Fibroblast of upper back skin (primary cell): ENCODE measurements at places on chromosomes 5 and 9.

DNA sequence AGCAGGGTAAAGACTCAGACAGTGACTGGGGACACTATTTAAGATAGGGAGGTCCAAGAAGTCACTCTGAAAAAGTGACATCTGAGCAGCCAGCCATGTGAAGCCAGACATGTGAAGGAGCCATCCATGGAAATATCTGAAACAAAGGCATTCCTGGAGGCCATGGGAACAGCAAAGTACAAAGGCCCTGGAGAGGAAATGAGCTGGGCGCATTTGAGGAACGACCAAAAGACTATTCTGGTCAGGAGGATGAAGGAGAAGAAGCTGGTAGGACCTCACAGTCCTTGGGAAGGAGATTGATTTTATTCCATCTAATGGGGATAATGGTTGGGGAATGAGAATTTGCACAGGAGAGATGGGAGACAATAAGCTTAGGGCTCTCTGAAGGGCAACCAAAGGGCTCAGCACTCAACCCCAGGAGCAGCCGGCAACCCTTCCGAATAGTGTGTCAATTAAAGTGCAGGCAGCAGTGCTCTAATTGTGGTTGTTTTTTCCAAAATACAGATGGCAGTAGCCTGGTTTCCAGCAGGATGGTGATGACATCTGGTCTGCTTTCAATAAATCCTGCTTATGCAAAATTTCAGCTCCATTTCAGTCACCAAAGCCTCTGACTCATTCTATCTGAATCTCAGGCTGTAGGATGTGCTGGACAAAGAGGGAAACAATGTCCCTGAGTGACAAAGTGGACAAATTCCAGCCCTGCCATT lies 26.7 kb downstream of the FOXI1 start:
- DNase-seq: peak; percentile 89

DNA sequence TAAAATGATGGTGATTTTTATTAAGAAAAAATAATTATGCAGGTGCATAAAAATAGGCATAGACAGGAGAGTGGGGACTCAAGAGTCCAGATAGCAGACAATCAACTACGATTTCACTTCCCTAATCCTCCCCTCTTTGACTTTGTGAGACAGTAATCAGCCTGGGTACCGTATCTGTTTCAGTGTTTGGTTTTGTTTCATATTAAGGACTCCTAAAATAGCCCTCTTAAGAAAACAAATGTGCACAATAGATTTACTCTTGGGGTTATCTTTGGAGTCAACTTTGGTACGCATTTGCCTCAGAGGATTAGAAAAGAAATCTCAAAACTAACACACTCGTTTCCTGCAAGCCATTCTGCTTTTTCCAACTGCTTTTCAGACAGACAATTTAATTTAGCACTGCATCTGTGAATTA lies 96.3 kb downstream of the ZNF608 start:
- DNase-seq: no peak

GRCh38 chr9:94079236-94079635 lies 5.0 kb upstream of the PTPDC1 start:
- DNase-seq: no peak

GRCh38 chr5:16456103-16456832 lies 9.3 kb downstream of the ZNF622 start:
- peak; percentile 66 for DNase-seq

DNA sequence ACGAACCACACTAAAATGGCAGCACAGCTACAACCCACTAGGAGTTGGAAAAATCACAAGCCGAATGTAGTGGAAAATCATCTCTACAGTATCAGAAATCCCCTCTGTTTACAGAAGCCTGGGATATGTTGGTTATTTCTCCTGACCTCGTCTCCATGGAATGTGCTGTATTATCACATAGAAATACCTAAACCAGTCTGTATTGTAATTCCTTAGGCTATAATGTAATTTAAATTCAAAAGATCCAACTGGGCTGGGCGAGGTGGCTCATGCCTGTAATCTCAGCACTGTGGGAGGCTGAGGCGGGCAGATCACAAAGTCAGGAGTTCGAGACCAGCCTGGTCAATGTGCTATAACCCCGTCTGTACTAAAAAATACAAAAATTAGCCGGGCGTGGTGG lies 244.8 kb upstream of the MPDZ start:
- DNase-seq: peak; percentile 22

DNA sequence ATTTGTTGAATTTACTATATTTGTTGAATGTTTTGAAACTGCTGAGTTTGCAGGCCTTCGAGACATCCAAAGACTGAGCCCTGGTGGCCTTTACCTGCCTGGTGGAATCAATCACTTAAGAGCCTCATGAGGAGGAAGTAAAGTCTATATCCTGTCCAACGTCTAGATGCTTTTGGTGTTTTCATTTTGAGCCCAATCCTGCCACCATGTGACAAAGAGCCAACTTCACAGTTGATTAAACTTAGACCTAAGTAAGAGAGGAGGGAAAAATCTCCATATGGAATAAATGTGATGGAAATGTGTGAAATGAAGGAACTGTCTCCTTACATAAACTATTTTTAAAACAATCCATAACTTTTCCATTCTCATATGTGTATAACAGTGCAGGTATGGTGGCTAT lies 220.1 kb downstream of the PRR16 start:
- DNase-seq: peak; percentile 62

DNA sequence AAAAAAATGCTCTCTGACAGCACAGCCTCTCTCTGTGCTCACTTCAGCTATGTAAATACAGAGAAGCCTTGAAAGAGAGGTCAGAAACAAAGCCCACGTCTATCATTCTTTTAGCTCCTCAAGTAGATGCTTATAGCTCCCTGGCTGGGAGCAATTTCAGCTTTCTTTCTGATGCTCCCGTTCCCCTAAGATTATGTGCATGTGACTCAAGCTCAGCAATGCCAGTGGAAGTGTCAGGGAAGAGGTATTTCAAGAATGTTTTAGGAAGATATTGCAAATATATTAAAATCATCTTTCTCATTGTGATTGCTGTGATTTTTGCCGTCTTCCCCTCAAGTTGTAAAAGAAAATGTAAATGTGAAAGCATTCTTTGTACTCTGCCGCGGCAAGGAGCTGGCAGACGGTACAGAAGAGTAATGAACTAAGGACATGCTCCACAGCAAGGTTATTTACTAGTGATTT lies 1353.7 kb upstream of the ACO1 start:
- DNase-seq: peak; percentile 70

DNA sequence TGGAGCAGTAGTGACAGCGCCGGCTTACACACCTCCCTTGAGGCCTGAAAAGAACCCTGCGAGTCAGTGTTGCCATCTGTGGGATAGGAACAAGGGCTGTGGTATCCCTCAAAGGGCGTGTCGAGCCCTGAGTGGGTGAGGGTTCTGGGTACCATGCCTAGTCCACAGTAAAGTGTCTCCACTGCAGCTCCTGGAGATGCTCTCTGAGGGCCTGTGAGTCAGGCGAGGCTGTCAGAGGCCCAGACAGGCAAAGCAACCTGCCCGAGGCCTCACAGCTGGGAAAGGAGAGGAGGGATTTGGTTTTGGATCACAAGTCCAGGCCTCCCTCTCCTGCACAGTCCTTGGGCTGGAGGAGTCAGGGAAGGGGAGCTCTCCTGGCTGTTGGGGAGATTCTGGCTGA lies 6.1 kb downstream of the PRRX2 start:
- DNase-seq: no peak

DNA sequence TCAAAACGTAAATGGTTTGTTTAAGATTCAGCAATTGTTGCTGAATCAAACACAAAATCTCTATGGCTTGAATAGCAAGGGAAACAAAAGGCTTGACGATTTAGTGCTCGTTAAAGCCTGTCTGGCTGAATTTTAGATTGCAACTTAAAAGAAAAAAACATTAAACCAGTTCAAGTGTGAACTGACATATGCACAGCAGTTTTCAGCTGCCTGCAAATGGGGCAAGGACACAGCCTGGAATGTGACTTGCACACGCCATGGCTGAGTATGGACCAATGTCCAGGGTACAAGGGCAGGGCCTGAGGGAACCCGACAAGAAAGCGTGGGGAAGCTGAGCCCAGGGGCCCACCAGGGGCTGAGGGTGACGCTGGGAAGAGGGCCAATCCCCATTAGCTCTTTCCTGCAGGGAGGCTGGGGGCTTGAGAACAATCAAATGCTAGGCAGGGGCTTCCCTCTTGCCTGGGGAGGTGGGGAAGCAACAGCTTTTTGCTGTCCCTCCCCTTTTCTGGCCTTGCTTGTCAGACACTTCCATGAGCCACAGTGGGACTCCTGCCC lies 89.6 kb upstream of the LRRTM2 start:
- DNase-seq: no peak

DNA sequence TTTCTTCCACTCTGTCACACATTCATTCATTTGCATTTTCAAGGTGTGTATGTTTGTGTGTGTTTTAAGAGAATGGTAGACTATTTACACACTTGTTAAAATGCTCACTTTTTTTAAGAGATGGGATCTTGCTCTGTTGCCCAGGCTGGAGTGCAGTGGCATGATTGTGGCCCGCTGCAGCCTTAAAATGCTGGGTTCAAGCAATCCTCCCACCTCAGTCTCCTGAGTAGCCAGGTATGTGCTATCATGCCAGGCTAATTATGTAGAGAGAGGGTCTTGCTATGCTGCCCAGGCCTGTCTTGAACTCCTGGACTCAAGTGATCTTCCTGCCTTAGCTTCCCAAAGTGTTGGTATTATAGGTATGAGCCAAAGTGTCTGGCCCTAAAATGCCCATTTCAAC lies 173.5 kb downstream of the PDE4D start:
- DNase-seq: no peak

DNA sequence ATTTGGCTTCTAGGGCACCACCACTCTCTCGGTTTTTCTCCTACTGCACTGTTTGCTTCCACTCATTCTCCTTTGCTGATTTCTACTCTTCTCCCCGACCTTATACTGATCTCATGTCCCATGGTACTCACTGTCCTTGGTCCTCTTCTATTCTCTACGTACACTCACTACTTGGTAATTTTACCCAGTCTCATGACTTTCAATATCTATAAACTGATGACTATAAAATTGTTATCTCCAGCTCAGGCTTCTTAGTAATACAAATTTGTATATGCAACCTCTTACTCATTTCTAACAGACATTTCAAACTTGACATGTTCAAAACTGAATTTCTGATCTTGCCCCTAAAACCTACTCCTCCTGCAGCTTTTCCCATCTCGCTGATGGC lies 4.1 kb downstream of the RAPGEF6 start:
- DNase-seq: no peak

DNA sequence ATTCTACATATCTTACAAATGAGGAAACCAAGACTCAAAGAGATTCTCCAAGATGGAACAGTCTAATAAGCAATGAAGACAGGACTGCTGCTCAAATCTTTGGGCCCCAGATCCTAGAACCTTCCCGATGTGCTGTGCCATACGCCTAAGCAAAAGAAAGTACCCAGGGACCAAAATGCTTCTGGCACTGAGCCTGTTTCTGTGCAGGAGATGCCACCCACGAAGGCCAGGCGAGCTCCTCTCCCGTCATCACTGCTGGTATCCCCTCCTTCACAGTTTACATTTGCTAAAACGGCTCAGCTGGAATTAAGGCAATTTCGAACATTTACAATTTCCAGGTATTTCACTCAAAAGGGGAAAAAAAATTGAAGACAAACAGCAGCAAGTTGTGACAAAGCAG lies 277.5 kb downstream of the DENND1A start:
- DNase-seq: no peak

GRCh38 chr5:116778032-116778431 lies 203.4 kb upstream of the SEMA6A start:
- DNase-seq: no peak

- DNase-seq: no peak
Observed at GRCh38 chr9:126738553-126738952, 66.3 kb upstream of the ZBTB43 start.

GRCh38 chr9:118401546-118401945 lies 697.3 kb downstream of the TLR4 start:
- no peak for DNase-seq

DNA sequence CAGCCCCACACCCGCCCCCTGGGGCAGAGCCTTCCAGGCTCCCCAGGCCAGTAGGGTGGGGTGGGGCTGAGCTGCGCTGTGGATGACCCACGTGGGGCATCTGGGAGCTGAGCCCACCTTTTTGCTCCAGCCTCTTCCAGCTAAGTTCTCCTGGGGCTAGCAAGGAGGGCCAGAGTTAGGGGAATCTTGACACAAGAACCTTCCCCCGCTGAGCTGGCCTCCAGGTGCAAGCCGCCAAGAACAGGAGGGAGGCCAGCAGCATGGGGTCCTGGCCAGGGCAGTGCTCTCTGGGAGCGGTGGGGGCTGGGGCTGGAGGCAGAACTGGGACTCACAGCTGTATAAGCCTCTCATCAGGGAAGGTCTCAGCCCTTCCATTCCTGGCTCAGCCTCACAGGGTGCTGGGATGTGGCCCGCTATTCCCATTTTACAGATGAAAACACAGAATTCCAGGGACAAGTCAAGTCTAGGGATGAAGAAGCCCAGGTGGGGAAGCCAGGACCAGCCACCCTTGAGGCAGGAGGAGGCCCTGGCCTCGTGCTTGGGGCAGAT lies 21.5 kb downstream of the SARDH start:
- DNase-seq: peak; percentile 44

DNA sequence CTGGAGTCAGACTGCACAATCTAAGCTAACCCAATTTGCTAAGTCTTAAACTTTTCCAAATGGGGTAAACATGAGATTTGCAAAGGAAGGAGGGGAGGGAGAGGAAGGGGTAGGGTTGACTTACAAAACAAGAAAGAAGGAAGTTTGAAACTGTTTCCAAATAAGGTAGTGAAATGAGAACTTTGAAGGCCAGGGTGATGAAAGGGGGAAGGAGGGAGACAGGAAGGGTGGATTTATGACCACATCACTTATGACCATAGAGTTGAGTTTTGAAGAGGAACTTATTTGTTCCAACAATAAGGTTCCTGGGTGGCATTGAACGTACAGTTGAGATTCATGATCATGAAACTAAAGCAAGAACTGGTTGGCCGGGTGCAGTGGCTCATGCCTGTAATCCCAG lies 72.5 kb upstream of the DAPK1 start:
- DNase-seq: no peak

- DNase-seq: no peak
Observed at GRCh38 chr9:133437753-133438531, 15.8 kb downstream of the ADAMTS13 start.

GRCh38 chr5:106292654-106293053 lies 1378.1 kb downstream of the EFNA5 start:
- DNase-seq: peak; percentile 66

DNA sequence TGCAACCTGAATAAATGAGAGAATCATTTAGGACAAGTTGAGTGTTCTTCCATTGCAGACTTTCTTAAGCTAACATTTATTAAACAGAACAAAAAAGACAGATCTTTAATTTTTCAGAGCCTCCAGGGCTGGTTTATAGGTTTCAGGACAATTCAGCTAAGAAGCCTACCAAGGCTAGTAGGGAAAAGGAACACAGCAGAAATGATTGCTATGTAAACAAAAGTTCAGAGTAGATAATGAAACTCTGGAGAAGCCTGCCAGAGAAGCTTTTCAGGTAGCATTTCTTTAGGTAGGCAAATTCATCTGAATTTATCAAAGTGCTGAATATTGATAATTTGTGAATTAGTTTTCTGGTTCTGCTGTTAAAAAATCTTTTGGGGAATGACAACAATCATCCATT lies 264.2 kb downstream of the DEPDC1B start:
- DNase-seq: no peak

- DNase-seq: peak; percentile 57
Observed at GRCh38 chr5:102916109-102916508, 161.0 kb downstream of the PAM start.
